ENCODE measurements at places on chromosomes 6 and 20.
A peak's percentile ranks its signal among the peaks of the same experiment; 100 is the strongest.

DNA sequence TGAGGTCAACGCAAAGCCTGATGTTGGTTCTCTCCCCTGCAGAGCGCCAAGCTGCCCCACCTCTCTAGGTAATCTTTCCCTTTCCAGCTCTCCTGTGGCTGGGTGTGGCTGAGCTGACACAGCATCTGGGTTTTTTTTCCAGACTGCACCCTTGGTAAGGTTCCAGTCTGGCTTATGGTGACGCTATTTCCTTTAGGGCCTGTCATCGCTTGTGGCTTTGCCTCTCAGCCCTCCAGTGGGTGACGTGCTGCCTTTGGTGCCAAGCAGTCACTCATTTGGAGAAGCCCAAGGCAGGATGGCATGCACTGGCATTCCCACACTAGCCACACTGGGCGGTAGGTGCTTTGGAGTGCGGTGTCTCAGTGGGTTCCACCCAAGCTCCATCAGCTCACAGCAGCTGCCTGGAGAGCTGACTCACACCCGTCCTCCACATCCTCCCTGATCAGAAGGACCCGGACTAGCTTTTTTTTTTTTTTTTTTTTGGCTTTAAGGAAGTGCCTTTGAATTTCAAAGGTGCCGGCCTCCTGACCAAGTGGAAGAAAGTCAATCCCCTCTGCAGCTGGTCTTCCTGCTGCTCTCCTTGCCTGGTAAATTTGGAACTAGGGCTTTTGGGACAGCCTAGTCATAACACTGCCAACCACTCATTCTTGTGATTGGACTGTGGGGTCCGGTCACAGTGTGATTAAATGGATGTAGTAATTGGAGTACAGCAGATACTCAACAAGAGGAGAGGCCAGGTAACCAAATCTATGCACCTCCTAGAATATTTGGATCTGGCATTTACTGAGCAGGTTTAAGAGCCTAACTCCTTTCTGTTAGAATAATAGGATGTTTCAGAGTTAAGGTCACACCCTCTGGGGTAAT, 153.6 kb downstream of the CD83 start:
- peak; percentile 33 for DNase-seq

- DNase-seq: no peak
These were observed 98.1 kb upstream of the AKAP12 start for GRCh38 chr6:151141685-151142084.

- DNase-seq: no peak
These were observed 159.7 kb downstream of the BMP7 start for GRCh38 chr20:57106692-57107091.

DNA sequence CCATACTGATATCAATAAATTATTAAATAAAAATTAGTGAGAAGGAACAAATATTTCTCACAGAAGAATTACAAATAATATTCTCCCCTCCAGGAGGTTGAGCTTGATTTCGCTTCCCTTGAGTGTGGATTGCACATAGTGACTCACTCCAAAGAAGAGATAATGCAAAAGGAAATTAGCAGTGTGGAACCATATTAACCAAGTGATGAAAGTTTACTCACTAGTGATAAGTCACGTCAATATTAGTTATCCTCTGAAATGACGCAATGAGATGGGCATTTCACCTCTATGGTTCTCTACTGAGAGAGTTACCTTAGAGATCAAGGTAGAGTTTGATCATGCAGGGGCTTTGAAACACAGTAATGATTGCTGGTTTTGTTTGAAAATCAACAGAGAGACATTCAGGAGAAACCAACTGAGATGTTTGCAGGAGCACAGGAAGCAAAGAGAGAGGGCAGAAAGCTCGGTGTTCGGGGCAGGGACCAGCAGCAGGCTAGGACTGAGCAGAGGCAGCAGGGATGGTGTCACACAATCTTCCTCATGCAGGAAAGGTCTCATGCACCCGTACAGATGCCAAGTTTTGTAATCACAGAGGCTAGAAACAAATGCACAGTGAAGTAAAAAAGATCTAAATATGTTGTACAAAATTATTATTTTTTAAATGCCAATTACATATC, 634.5 kb downstream of the QKI start:
- no peak for DNase-seq

DNA sequence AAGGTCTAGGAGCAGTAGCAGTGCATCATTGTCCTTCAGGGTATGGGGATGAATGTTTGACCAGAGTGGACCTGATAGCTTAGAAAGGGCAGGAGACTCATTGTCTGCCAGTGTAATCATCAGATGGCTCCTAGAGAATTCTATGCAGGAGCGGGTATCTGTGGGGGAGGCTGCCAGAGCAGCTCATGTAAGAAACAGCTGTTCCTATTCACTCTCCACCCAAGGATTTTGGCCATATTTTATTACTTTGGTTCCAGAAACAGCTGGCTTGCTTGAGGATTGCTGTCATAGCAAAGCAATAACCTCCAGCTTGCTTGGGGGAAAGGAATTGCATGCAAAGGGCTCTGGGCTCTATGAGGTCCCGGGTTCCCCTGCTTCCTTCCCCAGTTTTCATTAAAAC, 44.1 kb downstream of the RALY start:
- no peak for DNase-seq

DNA sequence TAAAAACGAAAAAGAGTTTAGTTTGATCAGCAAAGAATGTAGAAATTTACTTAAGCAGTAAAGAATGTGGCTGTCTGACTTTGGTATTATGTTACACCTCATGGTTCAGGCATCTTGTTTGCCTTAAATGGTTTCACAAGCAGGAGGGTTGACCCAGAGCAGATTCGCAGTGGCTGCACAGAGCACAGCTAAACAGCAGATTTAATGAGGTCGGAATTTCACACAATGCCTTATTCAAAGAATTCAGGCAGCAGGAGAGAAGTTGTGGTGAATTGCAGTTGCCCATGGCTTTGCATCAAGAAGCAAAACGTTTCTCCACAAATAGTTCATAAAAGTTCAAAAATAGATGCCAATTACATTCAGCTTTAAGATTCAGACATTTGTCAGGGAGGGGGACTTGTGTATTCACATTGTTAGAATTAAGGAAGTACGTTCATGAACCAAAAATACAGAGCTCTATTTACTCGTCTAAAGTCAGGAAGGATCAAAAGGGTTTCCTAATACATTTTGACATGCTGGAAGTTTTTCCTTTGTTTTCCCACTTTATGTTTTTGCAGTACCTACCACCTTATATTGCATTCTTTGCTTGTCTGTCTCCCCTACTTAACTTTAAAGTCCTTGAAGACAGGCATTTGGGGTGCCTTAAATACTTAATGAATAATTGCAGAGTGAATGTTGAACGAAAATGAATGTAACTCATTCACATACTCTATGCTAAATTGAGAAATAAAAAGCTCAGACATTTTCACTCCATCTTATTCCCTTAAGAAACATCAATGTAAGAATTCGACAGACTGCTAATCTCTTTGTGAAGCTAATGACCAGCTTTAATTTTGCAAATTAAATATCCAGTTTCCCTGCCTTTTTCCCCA, 1163.6 kb upstream of the CITED2 start:
- DNase-seq: no peak

DNA sequence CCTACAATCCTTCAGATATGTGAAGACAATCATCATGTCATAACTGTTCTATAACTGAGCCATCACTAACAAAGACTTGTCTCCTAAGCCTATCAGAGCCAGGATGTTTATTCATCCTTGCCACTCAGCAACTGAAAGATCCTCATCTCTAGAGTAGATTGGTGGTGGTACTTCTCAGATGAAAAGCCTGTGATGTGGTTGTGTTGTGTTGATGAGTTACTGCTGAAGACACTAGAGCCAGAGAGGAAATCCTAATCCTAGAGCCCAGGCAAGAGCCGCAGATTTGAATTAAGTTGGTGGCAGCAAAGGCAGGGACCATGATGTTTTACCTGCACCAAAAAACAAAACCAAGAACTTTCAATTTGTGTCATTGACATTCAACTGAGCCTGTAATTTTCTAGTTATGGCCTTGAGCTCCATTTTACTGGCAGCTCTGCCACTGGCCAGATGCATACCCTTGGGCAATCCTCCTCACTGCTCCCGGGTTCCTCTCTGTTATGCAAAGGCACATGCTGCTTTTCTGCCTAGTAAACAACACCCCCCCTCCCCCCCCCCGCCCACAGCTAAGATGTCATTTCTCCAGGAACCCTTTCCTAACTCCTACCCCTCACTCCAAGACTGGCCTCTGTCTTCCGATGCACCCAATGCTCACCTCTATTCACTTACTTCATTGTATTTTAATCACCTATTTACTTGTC, 50.2 kb upstream of the REV3L start:
- no peak for DNase-seq

DNA sequence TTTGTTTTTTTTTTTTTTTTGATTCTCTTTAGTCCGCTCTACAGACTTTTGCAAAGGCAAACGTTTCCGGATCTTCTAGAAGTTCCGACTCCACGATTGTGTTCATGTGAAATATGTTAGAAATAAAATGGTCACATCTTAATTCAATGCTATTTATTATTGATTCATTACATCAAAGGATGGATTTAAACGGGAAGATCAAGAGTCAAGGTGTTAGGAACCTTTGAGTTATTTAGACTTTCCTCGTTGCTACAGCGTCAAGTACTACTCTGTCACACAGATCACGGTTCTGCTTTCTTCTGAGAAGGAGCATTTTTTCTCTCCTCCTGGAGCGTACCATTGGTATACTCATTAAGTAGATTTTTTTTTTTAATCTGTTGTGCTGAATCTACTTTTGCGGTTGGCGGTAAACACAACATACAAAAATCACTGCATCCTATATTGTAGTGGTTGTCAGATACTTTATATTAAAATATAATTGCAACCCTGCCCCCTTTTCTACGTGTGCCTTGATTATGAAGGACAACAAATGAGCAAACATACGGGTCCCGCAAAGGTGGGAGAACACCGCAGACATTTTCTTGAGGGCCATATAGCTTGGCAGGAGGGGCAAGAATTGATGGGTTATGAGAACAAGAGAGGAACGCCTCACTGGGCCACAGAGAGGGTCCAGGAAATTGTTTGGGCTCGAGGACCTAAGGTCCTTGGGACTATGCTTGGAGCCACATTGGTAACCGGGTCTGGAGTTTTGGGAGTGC, 17.5 kb downstream of the HMGN4 start:
- no peak for DNase-seq

GRCh38 chr6:89284963-89285735, 29.9 kb downstream of the GABRR2 start:
- no peak for DNase-seq

DNA sequence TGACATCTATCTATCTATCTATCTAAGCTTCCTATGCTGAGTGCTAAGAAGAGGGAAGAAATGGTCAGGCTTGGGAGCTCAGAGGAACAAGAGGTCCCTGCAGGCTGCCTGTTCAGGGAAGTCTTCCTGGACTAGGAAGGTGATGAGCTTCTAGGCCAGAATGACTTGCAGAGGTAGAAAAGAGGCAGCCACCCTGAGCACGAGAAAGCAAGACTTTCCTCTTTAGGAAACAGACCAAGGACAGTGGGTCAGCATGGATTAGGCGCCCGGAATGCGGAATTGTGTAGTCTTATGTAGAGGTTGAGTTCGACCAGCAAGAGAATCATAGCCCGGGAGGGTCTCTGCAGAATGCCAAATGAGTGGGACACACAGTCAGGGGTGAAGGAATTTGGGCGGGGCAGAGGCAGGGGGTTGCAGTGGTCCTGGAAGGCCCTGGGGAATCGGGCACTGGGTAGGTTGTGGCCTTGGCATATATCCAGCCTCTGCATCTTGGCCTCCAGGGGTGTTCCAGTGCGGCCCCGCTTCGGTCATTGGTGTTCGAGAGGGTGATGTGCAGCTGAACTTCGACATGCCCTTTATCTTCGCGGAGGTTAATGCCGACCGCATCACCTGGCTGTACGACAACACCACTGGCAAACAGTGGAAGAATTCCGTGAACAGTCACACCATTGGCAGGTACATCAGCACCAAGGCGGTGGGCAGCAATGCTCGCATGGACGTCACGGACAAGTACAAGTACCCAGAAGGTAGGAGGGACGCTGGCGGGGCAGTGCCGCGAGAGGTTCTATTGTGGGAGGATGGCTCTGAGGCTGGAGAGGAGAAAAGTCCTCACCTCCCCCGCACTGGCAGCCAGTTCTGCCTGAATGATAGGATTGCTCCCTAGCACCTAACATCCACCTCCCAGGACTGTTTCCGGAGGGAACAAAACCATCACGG, 32.1 kb downstream of the TGM3 start:
- no peak for DNase-seq

DNA sequence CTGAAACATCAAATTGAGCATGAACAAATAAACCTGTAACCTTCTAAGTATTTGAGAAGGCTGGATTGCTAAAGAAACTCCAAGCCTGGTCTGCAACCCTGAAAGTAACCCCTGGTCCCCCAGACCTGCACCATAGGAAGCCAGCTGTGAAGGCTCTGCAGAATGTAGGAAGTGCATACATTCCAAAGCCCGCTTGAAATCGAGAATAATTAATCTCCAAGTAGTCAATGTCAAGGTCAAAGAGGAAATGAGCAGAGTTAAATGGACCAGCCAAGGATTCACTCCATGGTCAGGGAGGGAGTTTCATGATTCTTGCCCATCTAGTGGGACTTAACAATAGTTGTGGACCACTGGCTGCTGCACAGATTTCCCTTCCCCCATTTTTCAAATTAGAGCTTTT, 107.6 kb upstream of the RNF24 start:
- no peak for DNase-seq

- DNase-seq: peak; percentile 74
These were observed 45.3 kb downstream of the B4GALT5 start for GRCh38 chr20:49668181-49668877.

DNA sequence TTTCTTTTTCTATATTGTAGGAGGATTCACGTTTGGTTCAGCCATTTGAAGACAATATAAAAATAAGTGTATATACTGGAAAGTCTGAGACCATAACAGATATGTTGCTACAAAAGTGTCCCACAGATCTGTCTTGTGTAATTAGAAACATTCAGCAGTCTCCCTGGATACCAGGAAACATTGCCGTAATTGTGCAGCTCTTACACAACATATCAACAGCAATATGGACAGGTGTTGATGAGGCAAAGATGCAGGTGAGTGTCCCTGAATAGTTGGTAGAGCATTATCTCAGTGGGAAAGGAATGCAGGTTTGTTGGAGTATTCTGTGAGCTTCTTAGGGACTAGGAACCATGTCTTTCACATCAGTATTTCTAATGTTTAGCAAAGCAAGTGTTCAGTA, 18.3 kb upstream of the ADGRF4 start:
- no peak for DNase-seq

- DNase-seq: no peak
These were observed 1379.2 kb upstream of the DEFB115 start for GRCh38 chr20:29878281-29878741.

GRCh38 chr20:5557123-5557522, 193.1 kb upstream of the SHLD1 start:
- peak; percentile 41 for DNase-seq

DNA sequence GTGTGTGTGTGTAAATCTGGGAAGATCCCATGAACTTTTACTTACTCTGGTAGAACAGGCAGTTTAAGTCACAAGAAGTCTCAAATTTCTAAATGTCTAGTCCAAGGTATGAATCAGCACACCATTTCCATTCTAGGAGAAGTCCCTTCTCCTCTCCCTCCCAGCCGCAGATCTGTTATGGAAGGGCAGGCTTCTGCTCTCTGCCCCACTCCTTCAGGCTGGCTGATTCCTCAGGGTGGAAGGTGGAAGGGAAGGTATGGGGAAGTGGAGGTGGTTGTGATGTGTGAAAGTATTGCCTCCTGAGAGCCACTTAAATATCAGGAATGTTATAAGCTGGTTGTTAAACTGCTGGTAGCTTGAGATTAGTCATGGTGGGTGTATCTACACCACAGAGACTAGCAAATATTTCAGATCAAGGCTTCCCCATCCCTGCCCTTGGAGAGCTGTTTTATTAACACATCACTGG, 44.5 kb upstream of the LAMA4 start:
- no peak for DNase-seq

Data from activated gamma-delta T cell treated with Interleukin-2 at 50 U/mL for 16 hours (primary cell).